Kidney (tissue), 22 donors: ENCODE measurements at places on chromosomes 13 and 19.
A peak's percentile ranks its signal among the peaks of the same experiment; 100 is the strongest.

- no peak overlapping the region for H3K27ac ChIP-seq
- no peaks in the 10 kb centered on the region for H3K27me3 ChIP-seq
- H3K4me3 ChIP-seq: no peak overlapping the region
- no peaks in the 10 kb centered on the region for H3K36me3 ChIP-seq
- no peaks in the 10 kb centered on the region for H3K4me1 ChIP-seq
These were observed 82.4 kb downstream of the GGACT start for GRCh38 chr13:100506154-100506553.

DNA sequence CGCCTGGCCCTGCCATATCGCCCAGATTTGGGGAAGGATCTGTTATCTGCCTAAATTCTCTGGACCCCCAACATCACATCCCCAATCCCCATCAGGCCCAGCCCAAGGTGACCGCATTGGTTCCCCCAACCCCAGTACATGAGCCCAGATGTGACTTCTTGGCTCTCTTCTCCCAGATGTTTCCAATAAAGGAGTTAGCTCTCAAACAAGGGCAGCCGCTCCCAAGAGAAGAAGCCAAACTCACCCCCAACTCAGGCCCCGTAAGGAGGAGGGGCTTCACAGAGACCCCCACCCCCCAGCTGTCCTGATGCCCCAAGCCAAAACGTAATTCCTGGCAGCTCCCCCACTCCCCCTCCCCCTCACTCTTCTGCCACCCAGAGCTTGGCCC lies 6.9 kb downstream of the FBN3 start:
- no peaks in the 10 kb centered on the region for H3K36me3 ChIP-seq
- no peaks in the 10 kb centered on the region for H3K27me3 ChIP-seq
- H3K27ac ChIP-seq: no peak overlapping the region
- no peak for DNase-seq

DNA sequence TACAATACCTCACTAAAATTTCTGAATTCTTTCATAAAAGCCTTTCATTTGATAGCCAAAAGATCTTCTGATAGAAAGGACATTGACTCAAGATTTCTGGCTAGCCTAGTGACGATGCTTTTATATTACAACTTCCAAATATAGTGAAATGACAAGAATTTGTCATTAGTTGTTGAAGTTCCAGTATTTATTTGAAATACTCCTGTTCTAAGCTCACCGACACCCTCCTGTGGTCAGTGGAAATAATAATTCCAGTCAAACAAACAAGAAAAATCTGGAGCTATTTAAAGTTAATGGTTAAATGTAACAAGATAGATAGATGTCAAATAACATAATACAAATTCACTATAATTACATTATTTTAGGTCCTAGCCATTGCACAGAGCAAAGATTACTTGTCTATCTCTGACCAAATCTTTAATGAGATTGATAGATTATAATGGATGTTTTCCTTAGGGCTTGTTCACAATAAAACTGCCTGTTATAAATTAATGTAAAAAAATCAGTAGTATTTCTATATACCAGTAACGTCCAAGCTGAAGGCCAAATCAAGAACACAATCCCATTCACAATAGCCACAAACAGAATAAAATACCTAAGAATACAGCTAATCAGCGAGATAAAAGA lies 195.5 kb downstream of the RGCC start:
- DNase-seq: peak; percentile 31
- H3K4me3 ChIP-seq: no peak overlapping the region
- no peaks in the 10 kb centered on the region for H3K27me3 ChIP-seq
- no peaks in the 10 kb centered on the region for H3K36me3 ChIP-seq

GRCh38 chr19:45852145-45852750 lies 10.7 kb downstream of the SYMPK start:
- no peaks in the 10 kb centered on the region for H3K4me1 ChIP-seq
- no peaks in the 10 kb centered on the region for H3K27me3 ChIP-seq
- no peak for DNase-seq
- no peak overlapping the region for H3K27ac ChIP-seq
- H3K36me3 ChIP-seq: peaks cover 49% of the 10 kb centered on the region
- H3K4me3 ChIP-seq: no peak overlapping the region

GRCh38 chr19:1000591-1001537 lies 645 bp downstream of the GRIN3B start:
- H3K36me3 ChIP-seq: no peaks in the 10 kb centered on the region
- no peak overlapping the region for H3K4me3 ChIP-seq
- no peak overlapping the region for H3K27ac ChIP-seq
- no peak for DNase-seq
- peaks cover 17% of the 10 kb centered on the region for H3K27me3 ChIP-seq

DNA sequence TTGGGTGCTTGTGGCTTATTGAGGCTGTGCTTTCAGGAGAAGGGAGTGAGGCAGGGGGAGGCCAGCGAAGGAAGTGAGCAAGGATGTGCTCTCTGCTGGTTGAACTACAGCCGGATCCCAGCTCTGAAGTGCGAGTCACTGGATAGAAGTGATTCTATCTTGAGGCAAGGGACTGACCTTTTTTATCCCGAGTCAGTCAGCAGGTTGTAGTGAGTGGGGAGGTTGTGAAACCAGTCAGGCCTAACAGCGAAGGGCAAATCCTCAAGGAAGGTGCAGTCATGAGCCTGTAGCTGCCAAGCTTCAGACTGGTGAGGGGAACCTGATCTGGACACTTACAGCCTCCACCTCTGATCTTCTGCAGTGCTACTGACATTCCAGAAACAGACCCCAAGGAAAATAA lies 18.6 kb downstream of the SCEL start:
- H3K27ac ChIP-seq: peak overlapping the region; percentile 11
- no peak overlapping the region for H3K4me3 ChIP-seq
- H3K36me3 ChIP-seq: no peaks in the 10 kb centered on the region
- no peaks in the 10 kb centered on the region for H3K27me3 ChIP-seq

DNA sequence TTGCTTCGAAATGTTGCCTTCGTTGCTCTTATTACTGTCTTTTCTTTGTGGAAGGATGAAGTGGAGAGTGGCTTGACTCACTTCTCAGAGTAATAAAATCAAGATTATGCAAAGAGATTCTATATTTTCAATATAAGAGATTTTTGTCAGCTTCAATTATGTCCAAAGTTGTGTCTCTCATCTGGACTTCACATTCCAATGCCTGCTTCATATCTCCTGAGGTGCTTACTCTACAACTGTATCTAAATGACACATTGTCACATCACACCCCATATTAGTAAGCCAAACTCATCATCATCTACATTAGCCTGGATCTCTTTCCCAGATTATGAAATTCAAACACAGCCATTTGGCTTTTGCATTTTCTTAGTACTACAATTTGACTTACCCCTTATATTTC lies 409.4 kb downstream of the DACH1 start:
- H3K27me3 ChIP-seq: no peaks in the 10 kb centered on the region
- no peak overlapping the region for H3K4me3 ChIP-seq
- no peak overlapping the region for H3K27ac ChIP-seq
- no peaks in the 10 kb centered on the region for H3K36me3 ChIP-seq
- peaks cover 4% of the 10 kb centered on the region for H3K4me1 ChIP-seq

GRCh38 chr19:1858412-1859081 lies 4.8 kb downstream of the KLF16 start:
- H3K4me1 ChIP-seq: no peaks in the 10 kb centered on the region
- H3K27me3 ChIP-seq: no peaks in the 10 kb centered on the region
- no peak for DNase-seq
- H3K36me3 ChIP-seq: no peaks in the 10 kb centered on the region

DNA sequence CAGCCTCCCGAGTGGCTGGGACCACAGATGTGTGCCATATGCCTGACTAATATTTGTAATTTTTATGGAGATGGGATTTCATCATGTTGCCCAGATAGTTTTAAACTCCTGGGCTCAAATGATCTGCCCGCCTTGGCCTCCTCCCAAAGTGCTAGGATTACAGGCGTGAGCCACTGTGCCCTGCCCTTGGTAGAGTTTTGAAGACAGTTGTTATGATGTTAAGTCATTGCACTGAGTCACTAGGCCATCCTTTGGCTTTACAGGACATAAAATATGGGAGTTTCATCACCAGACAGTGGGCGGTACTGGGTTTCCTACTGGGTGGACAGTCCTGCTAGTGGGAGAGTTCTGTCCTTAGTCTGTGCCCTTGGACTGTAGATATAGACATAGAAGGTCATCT lies 282.5 kb downstream of the ATP8A2 start:
- no peak overlapping the region for H3K4me3 ChIP-seq
- no peaks in the 10 kb centered on the region for H3K4me1 ChIP-seq
- H3K27me3 ChIP-seq: no peaks in the 10 kb centered on the region
- no peak for DNase-seq
- no peaks in the 10 kb centered on the region for H3K36me3 ChIP-seq

GRCh38 chr13:55534306-55534705 lies 1606.4 kb upstream of the PRR20A start:
- DNase-seq: no peak
- no peak overlapping the region for H3K27ac ChIP-seq
- H3K27me3 ChIP-seq: no peaks in the 10 kb centered on the region
- H3K4me1 ChIP-seq: no peaks in the 10 kb centered on the region
- no peaks in the 10 kb centered on the region for H3K36me3 ChIP-seq

GRCh38 chr19:33627526-33627925 lies 5.8 kb downstream of the CHST8 start:
- H3K4me3 ChIP-seq: no peak overlapping the region
- no peak overlapping the region for H3K27ac ChIP-seq
